ENCODE measurements at places on chromosomes 6 and 20.

GRCh38 chr6:88730611-88731011 is 232.8 kb downstream of the RNGTT start:
- no peak for DNase-seq

- no peak for DNase-seq
Measured at GRCh38 chr20:61933481-61933950, 132.2 kb downstream of the TAF4 start.

DNA sequence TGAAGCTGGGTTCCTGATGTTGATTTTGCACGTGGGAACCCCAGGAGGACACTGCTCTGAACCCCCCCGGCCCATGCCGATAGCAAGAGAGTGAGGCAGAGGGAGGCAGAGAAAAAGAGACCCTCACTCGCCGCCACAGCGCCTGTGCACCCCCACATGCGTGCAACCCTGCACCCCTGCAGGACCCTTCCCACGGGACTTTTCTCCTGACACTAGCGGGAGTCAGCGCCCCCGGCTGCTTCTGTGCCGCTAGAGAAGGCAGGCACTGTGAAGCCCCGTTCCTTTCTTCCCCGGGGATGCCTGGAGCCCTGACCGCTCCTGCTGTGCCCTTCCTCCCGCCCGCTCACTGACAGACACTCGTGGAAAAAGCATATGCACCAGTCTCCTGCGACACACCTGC is 67.4 kb downstream of the GMPR start:
- no peak for DNase-seq

DNA sequence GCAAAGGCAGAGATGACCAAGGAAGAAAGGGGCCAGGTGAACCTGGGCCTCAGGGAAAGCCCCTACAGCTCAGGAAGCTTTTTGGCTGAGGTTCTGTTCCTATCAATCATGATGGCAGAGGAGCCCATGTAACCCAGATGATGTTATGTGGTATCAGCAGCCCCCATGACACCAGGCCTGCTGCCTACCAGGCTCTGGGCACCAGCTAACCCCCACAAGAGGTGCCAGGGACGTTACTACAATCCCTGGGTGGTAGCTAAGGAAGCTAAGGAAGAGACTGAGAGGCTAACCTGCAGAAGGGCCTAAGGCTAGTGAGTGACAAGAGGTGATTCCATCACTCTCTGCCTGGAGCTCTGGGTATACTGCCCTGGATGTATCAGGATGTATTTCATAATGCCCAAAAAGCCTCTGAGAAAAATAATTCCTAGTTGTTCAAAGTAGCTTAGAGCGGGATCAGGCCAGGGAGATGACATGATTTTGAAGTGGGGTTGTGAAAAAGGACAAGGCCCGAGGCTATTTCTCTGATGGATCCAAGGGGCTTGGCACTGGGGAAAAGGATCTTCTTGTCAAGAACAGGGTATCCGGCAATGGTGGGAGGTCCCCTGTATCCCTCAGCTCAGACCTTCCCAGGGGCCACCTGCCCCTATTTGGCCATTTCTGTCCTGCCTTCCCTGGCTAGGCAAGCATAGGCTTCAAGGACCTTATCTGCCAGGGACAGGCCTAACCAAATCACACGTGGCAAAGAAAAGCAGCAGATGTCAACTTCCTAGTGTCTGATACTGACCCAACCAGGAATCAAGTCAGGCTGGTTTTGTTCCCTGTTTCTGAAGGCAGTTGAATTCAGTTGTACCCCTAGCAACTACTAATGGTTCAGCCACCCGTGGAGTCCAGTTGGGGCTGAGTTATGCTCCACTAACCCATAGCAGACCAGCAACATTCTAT is 41.3 kb downstream of the PANK2 start:
- DNase-seq: peak; percentile 81

DNA sequence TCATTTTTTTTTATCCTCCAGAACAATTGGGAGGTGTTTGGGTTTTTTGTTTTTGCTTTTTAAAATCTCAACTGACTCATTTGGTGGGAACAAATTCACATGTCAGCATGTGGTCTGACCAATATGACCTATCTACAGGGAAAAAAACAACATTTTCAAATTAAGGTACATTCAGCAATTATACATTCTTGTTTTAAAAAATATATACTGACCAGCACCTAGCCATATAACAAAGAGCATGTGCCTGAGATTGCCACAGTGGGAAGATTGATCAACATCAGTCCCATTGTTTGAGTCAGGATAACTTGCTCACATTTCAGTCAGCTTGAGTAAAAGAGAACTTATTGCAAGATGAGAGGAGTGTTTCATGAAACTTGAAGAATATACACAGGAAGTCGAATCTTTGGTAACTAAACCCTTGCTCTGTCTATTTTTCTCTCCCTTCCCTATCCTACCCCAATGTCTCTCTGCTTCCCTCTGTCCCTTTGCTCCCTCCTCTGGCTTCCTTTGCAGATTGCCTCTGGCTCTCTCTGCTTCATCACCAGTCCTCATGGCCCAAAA is 163.2 kb upstream of the TAB2 start:
- no peak for DNase-seq

DNA sequence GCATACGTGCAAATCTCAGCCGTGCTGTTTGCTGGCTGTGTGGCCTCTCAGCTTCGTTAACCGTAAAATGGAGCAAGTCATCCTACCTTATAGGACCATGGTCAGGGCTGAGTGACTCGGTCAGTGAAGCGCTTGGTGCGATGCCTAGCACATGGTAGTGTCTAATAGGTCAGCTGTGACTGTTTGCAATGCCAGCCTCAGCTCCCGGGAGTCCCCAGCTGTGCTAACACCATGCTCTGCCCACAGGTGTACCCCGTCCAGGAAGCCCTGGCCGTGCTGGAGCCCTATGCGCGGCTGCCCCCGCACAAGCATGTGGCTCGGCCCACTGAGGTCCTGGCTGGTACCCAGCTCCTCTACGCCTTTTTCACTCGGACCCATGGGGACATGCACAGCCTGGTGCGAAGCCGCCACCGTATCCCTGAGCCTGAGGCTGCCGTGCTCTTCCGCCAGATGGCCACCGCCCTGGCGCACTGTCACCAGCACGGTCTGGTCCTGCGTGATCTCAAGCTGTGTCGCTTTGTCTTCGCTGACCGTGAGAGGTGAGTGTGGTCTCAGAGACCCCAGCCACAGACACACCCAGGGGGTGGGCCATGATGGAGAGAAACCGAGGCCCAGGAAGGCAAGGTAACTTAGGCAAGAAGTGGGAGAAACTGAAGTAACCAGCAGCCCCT is 10.6 kb downstream of the TRIB3 start:
- DNase-seq: no peak

DNA sequence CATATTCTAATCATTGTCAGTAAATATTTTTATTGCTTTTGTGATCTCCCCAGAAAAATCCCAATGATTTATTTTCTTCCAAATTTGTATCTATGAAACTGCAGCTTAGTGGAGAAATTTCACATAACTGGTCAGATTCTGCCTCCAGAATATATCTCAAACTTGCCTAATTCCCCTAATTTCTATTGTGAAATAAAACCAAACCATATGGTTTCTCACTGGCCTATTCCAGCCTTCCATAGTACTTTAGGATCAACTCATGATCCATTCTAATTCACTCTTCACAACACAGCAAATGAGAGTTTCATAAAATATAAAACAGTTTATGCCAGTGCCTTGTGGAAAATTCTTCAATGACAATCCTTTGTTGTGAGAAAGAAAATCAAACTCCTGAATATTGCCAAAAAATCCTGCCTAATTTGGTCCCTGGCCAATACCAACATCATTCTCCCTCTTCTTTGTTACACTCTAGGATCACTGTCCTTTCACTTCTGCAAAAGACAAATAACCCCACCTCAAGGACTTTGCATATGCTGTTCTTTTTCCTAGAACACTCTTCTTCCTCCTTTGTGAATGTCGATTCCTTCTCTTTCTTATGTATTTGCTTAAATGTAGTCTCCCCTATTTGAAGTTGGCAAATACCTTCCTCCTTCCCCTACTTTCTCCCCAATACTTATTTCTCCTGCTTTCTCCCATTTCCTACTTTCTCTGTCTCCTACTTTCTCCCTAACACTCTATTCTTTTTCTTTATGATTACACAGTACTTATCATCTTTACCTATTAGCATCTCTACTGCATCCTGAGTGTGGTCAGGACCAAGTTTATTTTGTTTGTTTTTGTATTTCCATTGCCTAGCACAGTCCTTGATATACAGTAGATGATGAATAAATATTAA is 587.5 kb downstream of the RFPL4B start:
- DNase-seq: no peak

GRCh38 chr6:42263165-42263728 is 45.6 kb upstream of the MRPS10 start:
- no peak for DNase-seq

GRCh38 chr6:147618927-147619326 is 110.4 kb downstream of the SAMD5 start:
- DNase-seq: no peak

GRCh38 chr6:136114661-136115060 is 135.4 kb downstream of the MTFR2 start:
- no peak for DNase-seq

DNA sequence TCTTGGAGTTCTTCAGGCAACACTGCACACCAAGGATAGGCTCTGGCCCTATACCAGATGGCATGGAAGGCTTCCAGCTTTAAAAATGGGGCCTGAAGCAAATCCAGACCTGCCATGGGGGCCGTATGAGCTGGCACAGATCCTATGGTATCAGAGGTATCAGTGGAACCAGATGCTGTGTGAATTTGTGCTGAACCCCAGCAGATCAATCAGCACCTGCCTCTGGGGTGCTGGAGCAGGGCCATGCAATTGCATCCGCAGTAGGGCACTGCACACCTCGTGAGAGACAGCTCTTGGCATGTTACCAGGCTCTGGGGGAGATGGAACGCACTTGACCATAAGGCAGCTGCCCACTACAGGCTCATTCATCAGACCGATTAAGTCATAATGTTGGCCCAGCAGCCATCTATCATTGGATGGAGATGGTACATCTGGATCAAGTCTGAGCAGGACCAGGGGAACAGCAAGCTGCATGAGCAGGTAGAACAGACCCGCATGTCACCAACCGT is 221.5 kb downstream of the MYLK4 start:
- no peak for DNase-seq

DNA sequence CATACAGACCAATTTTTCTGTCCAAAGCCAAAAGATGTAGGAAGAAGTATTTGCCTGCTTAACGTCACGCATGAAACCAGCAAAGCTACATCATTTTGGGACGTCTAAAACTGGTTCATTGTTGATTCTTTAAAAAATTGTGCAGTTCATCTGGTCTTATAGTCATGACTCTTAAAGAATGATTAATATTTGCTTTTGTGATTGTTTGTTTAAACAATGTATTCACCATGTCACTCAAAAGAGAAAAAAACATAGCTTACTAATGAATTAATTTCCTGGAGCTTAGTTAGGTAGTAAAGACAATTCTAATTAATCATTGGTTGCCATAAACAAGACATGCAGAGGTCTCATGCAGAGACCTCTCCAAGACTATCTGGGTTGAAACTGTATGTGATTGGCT is 157.3 kb downstream of the RPS12 start:
- no peak for DNase-seq

DNA sequence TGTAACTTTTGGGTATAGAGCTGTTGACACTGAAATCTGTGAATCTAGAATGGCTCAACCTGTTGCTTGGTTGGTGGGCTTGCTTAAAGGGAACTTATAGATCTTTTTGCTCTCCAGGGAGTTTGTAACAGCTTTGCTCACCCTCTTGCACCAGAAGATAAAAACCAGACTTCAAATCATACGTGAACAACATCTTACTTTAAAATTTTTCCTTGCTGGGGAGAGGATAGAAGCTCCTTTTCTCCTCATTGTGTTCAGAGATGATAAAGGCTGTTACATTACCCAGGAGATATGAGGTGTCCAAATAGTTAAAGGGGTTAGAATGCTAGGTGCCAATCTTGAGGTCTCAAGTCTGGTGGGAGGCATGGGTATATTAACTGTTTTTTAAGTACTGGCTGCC is 46.8 kb downstream of the RALGAPB start:
- DNase-seq: no peak

DNA sequence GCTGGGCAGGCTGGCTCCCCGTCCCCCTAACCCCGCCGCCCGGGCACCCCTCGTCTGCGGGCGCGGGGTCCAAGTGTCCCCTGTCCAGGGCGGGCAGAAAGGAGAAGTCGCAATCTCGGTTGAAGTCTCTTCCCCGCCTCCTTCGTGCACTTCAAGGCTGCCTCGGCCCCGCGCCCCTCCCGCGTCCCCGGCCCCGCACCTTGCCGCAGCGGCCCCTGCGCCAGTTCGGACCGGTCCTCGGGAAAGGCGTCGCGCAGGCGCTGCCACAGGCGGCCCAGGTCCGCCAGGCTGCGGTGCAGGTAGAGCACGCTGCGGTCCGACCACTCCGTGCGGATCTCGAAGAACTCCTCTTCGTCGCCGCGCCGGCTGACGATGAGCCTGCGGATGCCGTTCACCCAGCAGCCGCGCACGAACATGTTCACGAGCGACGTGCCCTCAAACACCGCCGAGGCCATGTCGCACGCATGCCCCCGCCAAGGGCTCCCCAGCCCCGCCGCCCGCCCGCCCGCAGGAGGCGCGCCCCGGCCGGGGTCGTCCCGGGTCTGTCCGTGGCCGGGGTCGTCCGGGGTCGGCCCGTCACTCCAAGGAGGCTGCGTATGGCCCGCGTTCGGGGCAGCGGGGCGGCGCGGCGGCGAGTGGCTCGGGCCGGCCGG is at the start of gene PXDC1:
Gene PXDC1 (minus strand): TSS at position 637 of the 653 bp plus-strand sequence. CDS start 182 bp downstream, at position 455.
- no peak for DNase-seq

- no peak for DNase-seq
Measured at GRCh38 chr6:33875696-33876095, 71.9 kb upstream of the MLN start.

DNA sequence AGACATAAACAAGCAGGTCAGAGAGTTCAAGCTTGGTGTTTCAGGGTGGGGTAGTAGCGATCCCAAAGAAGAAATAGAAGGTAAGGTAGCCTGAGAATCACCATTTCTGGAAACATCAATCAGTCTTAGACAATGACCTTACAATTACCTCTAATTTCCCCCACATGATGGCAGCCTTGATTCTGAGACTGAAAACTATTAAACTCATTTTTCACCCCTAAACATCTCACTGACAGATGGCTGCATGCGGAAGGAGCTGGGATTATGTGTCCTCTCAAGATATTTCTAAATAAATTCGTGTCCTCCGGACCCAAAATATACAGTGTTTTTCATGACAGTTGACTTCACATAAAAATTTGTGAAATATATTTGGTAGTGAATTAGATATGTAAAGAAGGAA is 61.0 kb downstream of the KIF6 start:
- DNase-seq: no peak
